A549 treated with CORT108297 at 1 μM for 4 hours (cell line): ENCODE measurements at places on chromosomes 3 and 15. TPM values are rescaled to one million over a fixed set of nuclear protein-coding genes. Genes with fewer than 3 reads are reported as not detected.

Gene MNS1
- 2.2 to 4.3 TPM (median 3.2 TPM) in 5 replicates for total RNA-seq

Gene WDR93
- 0.11 to 0.23 TPM (median 0.14 TPM) in 5 replicates for total RNA-seq

Gene ATP8B4
- 0.50 to 0.94 TPM (median 0.69 TPM) in 5 replicates for total RNA-seq

Gene APBA2
- total RNA-seq = 17.1 to 21.3 TPM (median 18.9 TPM) in 5 replicates

Gene PFKFB4
- total RNA-seq = 12.6 to 17.6 TPM (median 12.8 TPM) in 5 replicates

Gene CLPX
- 35.0 to 61.0 TPM (median 47.0 TPM) in 5 replicates for total RNA-seq

Gene CLDN16
- 0.14 TPM in 2 of 5 replicates, not detected in the others for total RNA-seq

Gene PDZRN3
- total RNA-seq = not detected in 5 replicates

Gene ST8SIA2
- 0.39 to 0.73 TPM (median 0.57 TPM) in 5 replicates for total RNA-seq
